ENCODE measurements at places on chromosomes 2 and 18. TPM values are rescaled to one million over a fixed set of nuclear protein-coding genes. Genes with fewer than 3 reads are reported as not detected.

LCT gene
- 0.37 TPM for total RNA-seq

PDCD1 gene
- total RNA-seq = 0.34 TPM

CHRNA1 gene
- total RNA-seq = not detected

NRP2 gene
- total RNA-seq = 4.0 TPM

SCG2 gene
- 27.0 TPM for total RNA-seq

RESP18 gene
- total RNA-seq = not detected

DNAJC10 gene
- 106 TPM for total RNA-seq

GRCh38 chr2:28842042-28842441 lies 28.1 kb downstream of the TRMT61B start:
- H3K4me3 ChIP-seq = no peak overlapping the region
- H3K27ac ChIP-seq = no peak overlapping the region
- no peak for DNase-seq
- H3K36me3 ChIP-seq = no peaks in the 10 kb centered on the region
- H3K27me3 ChIP-seq = no peaks in the 10 kb centered on the region
- no peaks in the 10 kb centered on the region for H3K4me1 ChIP-seq

DNA sequence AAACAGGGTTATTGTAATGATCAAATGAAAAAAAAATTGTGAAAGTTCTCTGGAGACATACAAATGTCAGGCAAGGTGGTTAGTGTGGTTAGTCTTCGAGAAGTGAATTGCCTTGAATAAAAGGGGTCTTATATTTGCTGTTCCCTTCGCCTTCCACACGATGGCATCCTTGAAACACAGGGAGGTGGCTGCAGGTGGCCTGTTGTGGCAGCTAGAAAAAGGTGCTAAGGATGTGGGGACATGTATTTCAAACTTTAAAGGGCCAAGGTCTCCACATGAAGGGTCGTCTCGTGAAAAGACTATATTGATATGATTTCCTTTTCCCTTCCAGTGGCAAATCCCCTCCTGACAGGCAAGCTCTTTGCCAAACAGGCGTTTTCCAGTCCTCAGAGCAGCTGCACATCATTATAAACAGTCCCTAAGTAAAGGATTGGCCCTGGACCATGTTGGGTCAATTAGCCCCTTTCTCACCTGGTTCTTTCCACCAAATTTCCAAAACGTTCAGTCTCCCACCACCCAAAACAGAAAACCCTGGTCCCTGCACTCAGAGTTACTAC lies 68.5 kb downstream of the COPS8 start:
- no peaks in the 10 kb centered on the region for H3K27me3 ChIP-seq
- no peaks in the 10 kb centered on the region for H3K36me3 ChIP-seq
- H3K4me3 ChIP-seq = no peak overlapping the region
- H3K4me1 ChIP-seq = peaks cover 12% of the 10 kb centered on the region

- no peak overlapping the region for H3K4me3 ChIP-seq
- no peaks in the 10 kb centered on the region for H3K36me3 ChIP-seq
- peak; percentile 82 for DNase-seq
- peak overlapping the region; percentile 41 for H3K27ac ChIP-seq
- H3K4me1 ChIP-seq = peaks cover 13% of the 10 kb centered on the region
These were observed 47.7 kb downstream of the OSBPL6 start for GRCh38 chr2:178241844-178242551.

- H3K36me3 ChIP-seq = no peaks in the 10 kb centered on the region
- no peak overlapping the region for H3K27ac ChIP-seq
- H3K4me3 ChIP-seq = no peak overlapping the region
- DNase-seq = no peak
- H3K4me1 ChIP-seq = peaks cover 4% of the 10 kb centered on the region
These were observed 12.6 kb upstream of the SEC11C start for GRCh38 chr18:59127047-59127446.

GRCh38 chr2:217512259-217512658 lies 490.5 kb downstream of the TNS1 start:
- peaks cover 9% of the 10 kb centered on the region for H3K4me1 ChIP-seq
- no peak for DNase-seq
- no peaks in the 10 kb centered on the region for H3K27me3 ChIP-seq
- H3K27ac ChIP-seq = no peak overlapping the region
- H3K36me3 ChIP-seq = no peaks in the 10 kb centered on the region

All from A673 (cell line).